ENCODE measurements at places on chromosomes 4 and X.

GRCh38 chrX:39144323-39144722, 343.1 kb downstream of the MID1IP1 start:
- no peak for DNase-seq

DNA sequence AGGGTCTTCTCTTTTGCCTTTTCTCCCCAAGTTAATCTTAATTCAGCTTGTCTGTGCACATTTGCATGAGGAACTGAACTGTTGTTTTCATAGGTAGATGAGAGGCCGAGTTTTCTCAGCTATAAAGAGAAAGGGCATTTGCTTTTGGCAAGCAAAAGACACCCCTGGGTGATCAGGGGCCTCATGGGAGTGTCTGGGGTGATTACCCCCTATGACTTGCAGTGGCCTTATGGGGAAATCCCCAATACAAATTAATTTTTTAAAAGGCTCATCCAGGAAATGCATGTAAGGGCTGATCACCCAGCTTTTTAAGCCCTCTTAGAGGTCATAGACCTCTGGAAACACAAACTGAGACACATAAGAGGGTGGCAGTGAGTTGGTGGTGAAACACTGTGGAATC, 56.4 kb upstream of the HMX1 start:
- DNase-seq = no peak

DNA sequence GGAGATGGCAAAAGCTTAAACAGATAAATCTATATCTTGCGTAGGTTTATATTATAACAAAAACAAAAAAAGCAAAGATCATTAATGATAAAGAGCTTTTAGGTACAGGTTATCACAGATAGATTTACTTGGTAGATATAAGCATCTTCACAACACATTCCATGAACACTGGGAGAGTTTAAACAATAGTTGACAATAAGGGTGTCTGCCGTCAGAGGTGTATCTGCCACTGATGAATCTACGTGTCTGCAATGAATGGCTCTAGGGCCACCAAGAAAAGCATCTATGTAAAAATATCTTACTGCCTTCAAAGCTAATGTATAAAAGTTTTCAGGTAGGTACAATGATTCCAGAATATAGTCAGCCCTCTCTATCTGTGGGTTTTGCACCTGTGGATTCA, 43.7 kb downstream of the RASGEF1B start:
- DNase-seq = no peak

DNA sequence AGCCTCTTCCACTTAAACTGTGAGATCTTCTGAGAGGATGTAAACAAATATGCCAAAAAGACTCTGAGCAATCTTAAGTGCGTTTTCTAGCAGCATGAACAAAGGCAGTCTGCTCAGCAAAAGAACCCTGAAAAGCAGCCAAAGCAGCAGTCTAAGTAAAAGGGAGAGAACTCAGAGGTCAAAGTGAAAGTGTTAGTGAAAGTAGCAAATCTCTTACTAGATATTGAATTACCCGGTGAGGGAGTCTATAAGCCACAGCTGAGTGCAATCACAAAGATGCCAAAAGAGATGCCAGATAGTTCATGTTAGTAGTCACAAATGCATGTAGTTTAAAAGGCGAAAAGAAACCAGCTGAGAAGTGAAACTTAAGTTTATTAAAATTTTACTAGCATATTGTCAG, 7.9 kb upstream of the GNRHR start:
- DNase-seq = no peak

DNA sequence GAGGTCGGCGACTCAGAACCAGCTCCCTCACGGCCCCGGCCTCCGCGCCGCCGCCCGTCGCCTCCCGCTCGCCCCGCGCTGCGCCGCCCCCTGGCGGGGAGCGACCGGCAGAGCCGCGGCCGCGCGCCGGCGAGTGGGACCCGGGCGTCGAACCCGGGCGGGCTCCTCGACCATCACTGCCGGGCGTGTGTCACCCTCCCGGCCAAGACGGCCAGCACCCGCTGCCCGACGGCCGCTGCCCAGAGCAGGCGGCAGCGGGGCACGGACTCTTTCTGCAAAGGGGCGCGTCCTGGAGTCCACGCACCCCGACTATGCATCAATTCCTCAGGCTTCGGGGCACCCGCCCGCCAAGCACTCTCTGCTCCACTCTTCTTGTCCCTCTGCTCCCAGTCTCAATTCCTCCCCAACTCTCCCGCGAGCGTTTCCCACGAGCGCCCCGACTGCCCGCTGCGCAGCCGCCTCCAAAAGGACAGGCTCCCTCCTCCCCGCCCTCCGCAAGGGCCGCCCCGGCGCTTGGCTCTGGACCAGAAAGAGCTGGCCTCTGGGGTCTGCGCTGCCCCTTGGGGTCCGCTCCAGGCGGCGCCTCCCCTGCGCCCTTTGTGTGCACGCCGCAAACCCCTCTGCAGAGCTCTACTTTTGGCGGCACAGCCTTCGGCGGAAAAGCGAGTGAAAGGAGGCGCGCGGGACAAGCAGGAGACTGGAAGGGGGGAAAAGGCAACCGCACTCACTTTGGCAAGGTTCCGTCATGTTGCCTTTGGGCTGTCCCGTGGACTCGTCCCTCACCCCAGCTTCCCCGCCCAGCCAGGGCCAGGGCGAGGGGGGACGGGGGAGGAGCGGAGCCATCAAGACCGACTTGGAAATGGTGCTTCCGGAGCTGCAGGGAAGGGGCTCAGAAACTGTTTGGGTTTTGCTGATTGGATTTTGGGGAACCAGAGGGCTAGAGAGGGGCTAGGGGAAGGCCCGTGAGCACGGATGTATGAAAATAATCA, 1.0 kb downstream of the PDE5A start:
- peak; percentile 63 for DNase-seq

DNA sequence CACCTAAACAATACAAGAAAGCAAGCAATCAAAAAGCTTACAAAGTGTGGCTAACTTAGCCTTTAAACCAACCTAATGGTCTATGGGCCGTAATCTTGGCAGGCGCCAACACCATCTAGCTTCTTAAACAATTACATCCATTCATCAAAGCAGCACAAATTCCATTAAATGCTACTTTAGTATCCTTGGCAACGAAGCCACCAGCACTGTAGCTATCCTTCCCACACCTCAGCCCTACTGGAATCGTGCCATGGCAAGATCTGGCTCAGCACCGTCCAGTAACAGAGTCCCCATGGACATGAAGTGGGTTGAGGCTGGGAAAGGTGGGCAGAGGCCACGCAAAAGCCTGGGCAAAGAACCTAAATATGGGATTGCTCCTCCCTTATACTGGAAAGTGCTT, 91.6 kb upstream of the MAP3K15 start:
- no peak for DNase-seq

DNA sequence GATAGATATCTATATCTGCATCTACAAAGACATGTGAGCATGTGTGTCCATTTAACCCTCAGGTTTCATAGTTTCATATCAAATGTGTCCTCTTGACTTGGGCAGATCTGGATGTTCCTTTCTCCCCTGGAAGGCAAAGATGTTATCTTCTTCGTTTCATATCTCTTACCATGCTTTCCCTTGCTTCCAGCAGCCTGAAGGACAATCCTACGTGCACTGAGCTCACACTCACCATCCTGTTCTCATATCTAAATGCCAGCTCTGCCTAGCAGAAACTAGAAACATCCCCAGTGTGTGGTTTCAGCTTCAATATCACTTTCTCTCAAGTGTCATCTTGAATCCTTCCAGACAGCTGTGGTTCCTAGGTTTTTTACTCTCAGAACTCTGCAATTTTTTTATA, 66.2 kb downstream of the ZAR1 start:
- DNase-seq = no peak

- DNase-seq = no peak
Measured at GRCh38 chr4:89906777-89907521, 12.3 kb downstream of the MMRN1 start.

GRCh38 chr4:169765835-169766234, 8.1 kb upstream of the HPF1 start:
- DNase-seq = no peak

- DNase-seq = no peak
Measured at GRCh38 chr4:915041-915474, 17.1 kb downstream of the GAK start.

DNA sequence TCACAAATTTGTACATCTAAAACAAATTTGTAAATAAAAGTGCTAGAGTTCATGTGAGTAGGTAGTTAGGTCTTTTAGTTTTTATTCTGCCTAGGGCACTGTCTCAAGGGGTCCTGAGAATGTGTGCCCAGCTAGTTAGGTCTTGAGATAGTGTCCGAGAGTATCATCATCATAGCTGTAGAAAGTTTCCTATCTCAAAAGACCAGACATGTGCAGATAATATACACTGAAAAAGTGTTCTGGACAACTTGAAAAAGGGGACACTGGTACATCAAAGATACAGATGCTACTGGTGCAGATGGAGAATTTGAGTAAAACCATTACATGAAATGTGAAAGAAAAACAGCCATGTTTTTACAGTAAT, 1.8 kb upstream of the ZCCHC4 start:
- no peak for DNase-seq

DNA sequence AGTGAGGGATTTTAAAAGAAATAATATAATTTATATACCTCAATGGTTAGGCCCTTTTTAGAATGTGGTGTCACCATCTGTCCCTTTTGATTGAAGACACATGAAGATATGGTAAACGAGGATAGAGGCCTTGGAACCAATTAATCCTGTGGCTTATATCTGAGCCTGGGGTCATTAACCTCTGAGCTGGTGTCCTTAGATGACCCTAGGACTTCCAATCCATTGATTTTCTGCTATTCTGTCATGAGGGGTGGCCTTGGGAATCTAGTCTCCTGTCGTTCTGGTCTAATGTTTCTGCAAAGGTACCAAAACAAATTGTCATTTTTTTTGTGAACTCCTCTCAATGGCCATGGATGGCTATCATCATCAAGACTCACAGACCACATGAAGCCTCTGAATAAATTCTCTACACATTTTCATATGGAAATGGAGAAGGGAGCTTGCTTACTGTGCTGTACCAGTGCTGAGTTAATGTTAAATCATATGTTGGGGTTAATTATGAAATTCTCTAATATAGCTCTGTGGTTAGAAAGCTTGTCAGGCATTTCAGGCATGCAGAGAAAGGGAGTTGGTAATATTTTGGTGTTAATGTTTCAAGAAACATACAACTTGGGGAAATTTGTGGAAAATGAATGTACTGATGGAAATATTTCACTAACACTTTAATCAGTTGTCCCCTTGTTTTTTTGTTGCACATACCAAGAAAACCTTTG, 204.2 kb upstream of the IL15 start:
- DNase-seq = no peak

DNA sequence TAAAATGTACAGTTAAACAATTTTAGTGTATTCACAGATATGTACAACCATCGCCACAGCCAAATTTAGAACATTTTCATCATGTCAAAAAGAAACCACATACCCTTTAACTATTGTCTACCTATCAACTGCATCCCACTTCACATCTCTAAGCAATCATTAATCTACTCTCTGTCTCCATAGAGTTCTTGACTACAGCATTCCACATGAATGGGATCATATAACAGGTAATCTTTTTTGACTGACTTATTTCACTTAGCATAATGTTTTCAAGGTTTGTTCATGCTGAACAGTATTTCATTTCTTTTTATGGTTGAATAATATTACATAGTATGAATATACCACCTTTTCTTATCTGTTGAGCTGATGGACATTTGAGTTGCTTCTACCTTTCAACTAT, 281.4 kb upstream of the EDA2R start:
- DNase-seq = no peak

DNA sequence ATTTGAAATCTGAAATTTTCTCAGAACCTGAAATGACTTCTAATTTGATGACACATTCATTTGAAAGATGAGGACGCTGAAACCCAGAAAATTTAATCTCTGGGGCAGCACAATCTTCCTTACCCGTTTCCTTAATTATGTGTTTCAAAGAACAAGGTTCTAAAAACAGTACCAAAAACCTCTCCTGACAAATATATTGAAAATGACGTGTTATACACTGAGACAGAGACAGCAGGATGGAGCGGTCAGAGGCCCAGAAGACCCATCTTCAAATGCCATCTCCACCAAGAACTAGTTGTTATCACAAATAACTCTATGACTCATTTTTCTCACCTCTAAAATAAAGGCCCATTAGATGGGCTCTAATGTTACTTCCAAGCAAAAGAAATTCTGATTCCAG, 177.3 kb downstream of the NSUN7 start:
- DNase-seq = no peak

GRCh38 chr4:52408032-52408431, 251.1 kb downstream of the USP46 start:
- DNase-seq = no peak

GRCh38 chr4:111475666-111476065, 669.6 kb upstream of the FAM241A start:
- peak; percentile 55 for DNase-seq

DNA sequence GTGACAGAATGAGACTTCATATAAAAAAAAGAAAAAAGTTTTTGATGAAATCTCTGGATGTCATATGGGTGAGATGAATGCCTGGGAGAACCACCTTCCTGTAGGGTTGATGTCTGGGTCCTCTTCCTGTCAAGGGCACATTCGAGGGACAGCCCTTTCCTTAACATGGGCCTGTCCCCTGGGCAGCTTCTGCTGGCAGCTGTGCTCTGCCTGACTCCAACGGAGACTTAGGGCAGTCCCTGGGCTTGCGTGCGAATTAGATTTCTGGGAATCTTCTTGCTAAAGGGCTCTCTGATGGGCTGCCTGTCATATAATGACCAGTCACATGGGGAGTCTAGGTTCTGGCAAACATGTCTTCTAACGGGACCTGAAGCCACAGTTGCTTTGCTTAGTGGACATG, 40.7 kb downstream of the TNIP2 start:
- DNase-seq = no peak

DNA sequence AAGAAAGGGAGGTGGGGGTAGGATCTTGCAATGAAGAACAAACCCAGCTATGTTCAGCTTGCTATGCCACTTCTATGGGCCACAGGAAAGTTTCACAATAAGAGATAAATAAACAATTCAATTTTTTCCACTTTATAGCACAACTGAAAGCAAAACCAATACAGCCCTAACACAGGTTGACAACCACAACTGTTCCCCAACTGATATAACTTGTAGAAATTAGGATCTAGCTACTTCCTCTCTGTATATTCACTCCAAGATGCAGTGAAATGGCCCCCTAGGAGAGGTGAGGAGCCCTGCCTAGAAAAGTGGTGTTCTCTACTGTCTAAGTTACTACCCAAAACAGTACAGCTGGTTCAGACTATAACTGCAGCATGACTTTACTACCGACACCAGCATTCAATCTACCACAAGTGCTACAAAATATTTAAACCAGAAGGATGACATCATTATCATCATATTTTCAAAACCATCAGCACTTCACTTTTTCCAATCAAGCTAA, 77.0 kb downstream of the FBXW7 start:
- no peak for DNase-seq

- no peak for DNase-seq
Measured at GRCh38 chrX:19725641-19726040, 161.8 kb downstream of the SH3KBP1 start.

GRCh38 chrX:137234651-137235402, 201.0 kb upstream of the GPR101 start:
- DNase-seq = no peak

DNA sequence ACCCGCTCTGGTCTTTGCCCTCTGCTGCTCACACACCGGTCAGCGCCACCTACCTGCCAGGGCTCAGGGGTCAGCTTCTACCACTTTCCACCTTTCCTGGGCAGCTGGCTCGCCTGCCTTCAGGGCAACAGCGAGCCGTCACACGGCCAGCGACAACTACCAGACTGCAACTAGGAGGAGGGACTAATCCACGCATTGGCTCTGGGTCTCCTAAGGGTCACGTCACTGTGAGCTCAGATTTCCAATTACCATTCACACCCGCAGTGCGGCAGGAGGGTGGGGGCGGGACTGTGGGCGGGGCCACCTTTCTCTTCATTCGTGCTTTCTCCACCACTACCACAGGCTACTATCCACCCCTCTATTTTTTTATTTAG, at the start of gene BEX5:
BEX5 (minus strand) TSS at position 172 of the 374 bp plus-strand sequence. CDS start 1,712 bp downstream, outside the sequence.
- DNase-seq = peak; percentile 28

- DNase-seq = peak; percentile 70
Measured at GRCh38 chr4:115671581-115671980, 558.2 kb upstream of the NDST4 start.

- no peak for DNase-seq
Measured at GRCh38 chr4:182245541-182246215, 2.5 kb downstream of the TENM3 start.

Data from PC-3 (cell line).